ENCODE measurements at places on chromosomes 2 and 18.

GRCh38 chr2:239684996-239685395, 284.2 kb upstream of the HDAC4 start:
- DNase-seq, result no peak

- DNase-seq, result no peak
Observed at GRCh38 chr2:195352581-195352980, 304.4 kb upstream of the SLC39A10 start.

DNA sequence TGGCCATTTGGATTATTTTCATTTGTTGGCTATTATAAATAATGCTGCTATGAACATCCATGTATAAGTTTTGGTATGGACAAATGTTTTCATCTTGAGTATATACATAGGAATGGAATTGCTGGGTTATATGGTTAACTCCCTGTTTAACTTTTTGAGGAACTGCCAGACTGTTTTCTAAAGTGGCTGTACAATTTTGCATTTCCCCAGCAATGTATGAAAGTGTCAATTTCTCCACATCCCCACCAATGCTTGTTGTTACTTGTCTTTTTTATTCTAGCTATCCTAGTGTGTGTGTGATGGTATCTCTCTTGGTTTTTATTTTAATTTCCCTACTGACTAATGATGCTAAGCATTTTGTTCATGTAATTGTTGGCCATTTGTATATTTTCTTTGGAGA, 90.6 kb upstream of the CYP26B1 start:
- DNase-seq, result no peak

DNA sequence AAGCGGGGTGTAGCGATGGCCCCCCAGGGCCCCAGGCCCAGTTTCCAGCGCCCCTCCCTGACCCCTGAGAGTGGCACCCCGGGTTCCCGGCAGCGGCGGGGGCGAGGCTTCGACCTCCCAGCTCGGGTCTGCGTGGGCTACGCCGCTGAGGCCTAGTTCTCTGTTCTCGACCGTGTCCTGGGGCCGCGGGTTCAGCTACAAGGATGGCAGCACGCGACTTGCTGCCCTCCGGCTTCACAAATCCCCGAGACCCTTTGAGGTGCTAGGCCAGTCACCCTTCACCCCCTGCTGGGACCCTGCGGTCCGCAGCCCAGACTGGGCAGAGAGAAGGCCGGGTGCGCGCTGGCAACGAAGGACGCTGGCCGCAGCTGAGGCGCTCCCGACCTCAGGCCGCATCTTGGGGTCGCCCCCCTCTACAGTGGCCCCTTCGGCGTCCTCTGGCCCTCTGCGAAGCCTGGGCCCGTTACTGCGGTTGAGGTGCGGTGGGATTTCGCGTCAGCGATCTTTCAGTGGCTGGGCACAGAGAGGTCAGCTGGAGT, 1.2 kb downstream of the OTX1 start:
- DNase-seq, result no peak

- no peak for DNase-seq
Observed at GRCh38 chr2:179703702-179704101, 157.7 kb downstream of the ZNF385B start.

- no peak for DNase-seq
Observed at GRCh38 chr18:48676756-48677368, 138.0 kb downstream of the CTIF start.

DNA sequence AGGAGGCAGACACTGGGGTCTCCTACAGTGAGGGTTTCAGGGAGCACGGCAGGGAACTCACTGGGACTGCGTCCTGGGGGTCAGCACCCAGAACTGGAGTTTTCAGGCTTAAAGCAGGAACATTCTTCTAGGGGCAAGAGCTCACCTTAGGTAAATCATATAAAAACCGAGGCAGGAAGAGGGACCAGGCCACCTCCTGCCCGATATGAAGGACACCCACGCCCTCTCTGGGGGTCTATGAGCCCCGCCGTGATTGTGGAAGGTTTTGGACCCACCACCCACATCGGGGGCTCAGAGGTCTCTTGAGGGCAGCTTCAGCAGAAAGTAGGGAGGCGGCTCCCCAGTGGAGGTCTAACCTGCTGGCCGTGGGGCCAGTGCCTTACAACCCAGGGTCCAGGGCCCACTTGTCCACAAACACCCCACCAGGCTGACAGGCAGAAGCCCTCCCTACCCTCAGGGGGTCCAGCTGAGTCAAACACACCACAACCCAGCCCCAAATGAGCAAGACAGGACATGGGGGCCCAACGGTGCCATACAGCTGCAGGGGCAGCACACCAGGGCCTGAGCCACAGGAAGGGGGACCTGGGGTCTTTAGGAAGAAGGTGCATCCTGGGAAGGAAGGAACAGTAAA, 25.3 kb downstream of the CROCC2 start:
- DNase-seq, result no peak

DNA sequence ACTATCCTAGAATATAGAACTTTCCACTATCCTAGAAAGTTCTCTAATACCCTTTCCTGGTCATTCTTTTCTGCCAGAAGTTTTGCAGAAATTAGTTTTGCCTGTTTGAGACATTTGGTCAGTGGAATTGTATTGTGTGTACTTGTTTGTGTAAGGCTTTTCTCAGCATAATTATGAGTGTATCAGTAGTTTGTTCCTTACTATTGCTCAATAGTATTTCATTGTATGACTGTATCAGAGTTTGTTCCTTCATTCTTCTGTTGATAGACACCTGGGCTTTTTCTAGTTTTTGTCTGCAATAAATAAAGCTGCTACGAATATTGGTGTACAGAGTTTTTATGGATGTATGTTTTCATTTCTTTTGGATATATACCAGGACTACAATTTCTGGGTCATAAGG, 27.2 kb downstream of the CCDC138 start:
- DNase-seq, result no peak

DNA sequence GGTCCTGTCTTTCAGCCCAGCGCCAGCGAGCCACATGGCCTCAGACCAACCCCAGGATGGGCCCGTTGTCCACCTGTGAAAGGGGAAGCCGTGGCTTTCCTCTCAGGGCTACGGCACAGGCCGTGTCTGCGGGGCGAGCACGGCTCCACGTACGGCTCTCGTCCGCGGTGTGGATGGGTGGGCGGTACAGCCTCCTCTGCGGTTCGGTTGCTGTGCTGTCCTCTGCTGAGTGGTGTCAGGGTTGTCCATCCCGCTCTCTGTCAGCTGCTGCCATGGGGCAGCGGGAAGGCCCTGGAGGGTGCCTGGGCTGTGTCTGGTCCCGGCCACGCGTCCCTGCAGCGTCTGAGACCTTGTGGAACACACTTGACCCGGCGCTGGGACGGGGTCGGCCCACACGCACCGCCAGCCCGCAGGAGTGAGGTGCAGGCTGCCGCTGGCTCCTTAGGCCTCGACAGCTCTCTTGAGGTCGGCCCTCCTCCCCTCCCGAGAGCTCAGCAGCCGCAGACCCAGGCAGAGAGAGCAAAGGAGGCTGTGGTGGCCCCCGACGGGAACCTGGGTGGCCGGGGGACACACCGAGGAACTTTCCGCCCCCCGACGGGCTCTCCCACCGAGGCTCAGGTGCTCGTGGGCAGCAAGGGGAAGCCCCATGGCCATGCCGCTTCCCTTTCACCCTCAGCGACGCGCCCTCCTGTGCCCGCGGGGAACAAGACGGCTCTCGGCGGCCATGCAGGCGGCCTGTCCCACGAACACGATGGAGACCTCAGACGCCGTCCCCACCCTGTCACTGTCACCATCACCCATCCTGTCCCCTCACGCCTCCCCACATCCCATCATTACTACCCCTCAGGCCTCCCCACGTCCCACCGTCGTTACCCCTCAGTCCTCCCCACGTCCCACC, 128.7 kb downstream of the NFATC1 start:
- DNase-seq, result no peak

GRCh38 chr18:12943215-12943614, 4.6 kb upstream of the SEH1L start:
- DNase-seq, result no peak

- DNase-seq, result no peak
Observed at GRCh38 chr2:17422061-17422460, 96.2 kb downstream of the RAD51AP2 start.

DNA sequence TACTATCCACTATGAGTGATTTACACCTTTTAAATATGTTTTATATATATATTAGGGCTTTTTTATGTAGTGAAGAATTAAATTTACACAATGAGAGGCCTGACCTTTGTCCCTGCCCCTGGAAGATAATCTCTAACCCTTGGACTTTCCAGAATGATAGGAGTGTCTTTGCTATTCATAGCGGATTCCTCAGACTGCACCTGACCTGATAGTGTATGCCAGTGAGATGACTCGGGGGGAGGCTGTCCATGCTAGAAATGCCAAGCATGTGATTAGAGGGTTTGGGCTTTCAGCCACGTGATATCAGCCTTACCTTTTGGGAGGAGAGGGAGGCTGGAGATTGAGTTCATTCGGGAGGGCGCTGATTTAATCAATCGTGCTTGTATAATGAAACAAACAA, 44.1 kb upstream of the LHCGR start:
- no peak for DNase-seq

- no peak for DNase-seq
Observed at GRCh38 chr2:74573747-74574562, 19.4 kb downstream of the DOK1 start.

GRCh38 chr2:138724729-138725459, 55.3 kb downstream of the NXPH2 start:
- no peak for DNase-seq

- no peak for DNase-seq
Observed at GRCh38 chr2:179862898-179863458, 1.6 kb upstream of the ZNF385B start.

DNA sequence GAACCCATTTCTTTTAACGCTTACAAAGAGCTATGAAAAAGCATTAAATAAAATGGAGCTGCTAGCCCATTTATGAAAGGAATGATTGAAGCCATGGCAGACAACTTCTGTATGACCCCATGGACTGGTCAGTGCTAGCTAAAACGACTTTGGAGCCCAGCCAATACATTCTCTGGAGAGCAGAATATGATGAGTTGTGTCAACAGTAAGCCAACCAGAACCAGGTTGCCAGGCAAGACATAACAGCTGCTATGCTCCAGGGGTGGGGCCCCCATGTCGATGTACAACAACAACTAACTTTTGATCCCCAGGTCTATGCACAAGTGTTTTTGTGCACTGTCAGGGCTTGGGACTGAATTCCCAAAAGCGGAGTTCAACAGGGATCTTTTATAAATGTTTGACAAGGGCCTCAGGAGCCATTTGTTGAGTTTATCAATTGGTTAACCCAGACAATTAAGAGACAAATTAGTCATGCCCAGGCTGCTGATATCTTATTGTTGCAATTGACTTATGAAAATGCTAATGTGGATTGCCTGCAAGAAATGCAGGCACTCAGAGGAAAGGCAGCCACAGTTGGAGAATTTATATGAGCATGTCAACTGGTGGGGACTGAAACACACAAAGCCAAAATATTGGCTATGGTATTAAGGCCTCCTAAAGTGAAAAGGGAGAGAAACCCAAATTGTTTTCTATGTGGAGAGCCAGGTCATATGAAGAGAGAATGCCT, 64.6 kb upstream of the MYO3B start:
- no peak for DNase-seq
